ENCODE measurements at places on chromosomes 7 and 10.

GRCh38 chr7:4269086-4269485, 413.0 kb upstream of the FOXK1 start:
- no peak for DNase-seq

DNA sequence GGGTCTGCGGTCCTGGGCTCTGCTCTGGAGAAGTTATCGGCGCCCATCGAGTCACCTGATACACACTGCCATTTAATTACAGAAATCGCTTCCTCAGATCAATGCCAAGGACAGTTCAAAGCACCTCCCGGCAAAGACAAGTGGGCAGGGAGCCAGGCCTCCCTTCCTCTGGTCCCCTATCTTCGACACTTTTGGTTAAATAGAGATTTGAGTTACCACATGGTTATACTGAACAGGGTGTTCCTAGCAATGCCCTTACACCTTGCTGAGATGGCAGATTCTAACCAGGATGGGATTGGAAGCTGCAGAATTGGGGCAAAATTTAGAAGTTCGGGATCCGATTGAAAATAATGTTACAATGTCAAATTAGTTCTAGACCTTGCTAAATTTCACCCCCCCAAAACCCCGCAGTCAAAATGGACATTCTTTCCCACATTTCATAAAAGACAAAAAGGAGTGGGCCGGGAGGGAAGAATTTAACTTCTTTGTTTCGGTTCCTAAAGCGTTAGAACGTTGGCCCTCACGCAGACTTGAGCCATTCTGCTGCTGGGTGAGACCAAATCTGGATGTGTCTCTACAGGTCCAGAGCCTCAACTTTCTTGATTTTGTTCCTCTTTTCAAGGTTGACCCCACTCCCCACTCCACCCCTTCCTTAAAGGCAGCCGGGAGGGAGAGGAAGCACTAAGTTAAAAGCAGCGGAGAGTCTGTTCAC, 2.2 kb upstream of the DLX5 start:
- DNase-seq: no peak

DNA sequence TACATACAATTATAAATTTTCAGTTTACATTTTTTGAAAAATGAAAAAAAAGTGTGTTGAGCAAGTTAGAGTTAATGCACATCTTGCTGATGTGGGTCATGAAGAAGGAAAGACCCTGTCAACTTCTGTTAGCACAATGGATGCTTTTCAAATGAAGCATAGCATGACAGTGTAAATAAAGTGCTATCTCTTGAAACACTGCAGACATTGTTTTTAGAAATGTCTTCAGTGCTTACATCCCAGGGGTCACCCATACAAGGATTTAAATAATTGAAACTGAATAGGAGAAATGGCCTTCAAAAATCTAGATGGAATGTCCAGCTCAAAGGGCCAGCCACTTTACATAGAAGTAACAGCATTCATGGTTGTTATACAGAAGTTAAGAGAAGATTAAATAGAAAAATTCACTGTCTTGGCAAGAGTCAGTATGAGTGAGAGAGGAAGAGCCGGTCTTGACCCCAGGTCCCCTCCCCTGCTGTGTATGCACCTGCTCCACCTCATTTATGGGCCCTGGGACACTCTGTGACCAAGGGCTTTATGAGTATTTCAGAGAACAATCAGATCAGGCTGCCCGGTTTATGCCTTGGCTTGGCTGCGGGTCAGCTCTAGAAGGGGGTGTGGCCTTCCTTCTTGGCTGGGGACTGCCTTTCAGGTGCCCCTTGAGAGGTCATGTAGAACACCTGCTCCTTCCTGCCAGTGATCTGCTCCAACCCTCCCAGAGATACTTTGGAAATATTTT, 237.7 kb upstream of the TMEM72 start:
- peak; percentile 45 for DNase-seq

GRCh38 chr7:158647475-158647792, 57.2 kb downstream of the NCAPG2 start:
- no peak for DNase-seq

DNA sequence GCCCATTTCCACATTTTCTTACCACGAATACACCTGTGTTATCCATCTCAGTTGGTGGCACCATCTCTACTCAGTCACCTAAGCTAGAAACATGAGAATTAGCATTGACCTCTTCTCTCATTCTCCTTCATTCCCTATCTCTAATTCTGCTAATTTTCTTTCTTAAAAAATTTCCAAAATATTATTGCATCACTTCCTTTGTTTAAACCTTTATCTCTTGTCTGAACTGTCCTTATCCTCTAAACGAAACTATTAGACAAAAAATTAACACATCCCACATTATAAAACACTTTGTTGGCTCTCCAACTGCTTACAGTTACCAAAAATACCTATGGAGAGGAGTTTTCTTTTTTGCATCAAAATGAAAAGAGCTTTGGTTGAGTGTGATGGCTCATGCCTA, 18.3 kb downstream of the TAF3 start:
- DNase-seq: no peak

- peak; percentile 41 for DNase-seq
These were observed 146.5 kb downstream of the ARID5B start for GRCh38 chr10:62047960-62048383.

- no peak for DNase-seq
These were observed 2.9 kb downstream of the FGFR2 start for GRCh38 chr10:121595351-121595805.

- no peak for DNase-seq
These were observed 11.5 kb downstream of the CISD1 start for GRCh38 chr10:58280477-58280876.

DNA sequence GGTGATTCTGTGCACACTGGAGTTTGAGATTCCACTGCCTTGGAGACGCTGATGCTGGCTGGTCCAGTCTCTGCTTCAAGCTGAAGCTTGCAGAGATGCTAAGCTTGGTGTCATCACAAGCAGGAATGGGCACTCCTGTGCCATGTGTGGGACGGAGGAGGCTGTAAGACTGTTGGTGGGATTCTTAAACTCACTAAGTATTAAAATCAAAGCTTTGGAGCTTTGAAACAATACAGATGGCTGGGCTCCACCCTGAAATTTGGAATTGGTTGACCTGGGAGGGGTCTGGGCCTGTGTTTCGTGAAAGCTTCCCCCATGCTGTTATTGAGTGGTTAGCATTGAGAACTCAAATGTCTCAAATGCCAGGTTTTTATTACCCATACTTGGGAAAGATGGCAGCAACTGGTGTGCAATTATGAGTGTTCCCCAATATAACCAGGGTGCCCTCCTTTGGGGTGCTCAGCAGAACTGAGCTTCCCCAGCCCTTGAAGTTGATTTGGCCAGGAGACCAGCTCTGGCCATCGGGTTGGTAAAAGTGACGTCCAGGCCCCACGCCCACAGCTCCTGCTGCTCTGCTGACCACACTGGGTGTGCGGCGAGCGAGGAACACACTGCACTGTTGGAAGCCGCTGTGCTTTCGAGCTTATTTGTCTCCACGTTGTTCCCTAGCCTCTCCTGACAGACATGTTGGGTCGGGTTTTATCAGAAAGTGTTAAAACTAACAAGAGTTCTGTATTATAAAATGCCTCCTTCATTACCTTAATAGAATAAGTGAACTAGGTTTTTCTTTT, 377.7 kb downstream of the GLRX3 start:
- DNase-seq: no peak

DNA sequence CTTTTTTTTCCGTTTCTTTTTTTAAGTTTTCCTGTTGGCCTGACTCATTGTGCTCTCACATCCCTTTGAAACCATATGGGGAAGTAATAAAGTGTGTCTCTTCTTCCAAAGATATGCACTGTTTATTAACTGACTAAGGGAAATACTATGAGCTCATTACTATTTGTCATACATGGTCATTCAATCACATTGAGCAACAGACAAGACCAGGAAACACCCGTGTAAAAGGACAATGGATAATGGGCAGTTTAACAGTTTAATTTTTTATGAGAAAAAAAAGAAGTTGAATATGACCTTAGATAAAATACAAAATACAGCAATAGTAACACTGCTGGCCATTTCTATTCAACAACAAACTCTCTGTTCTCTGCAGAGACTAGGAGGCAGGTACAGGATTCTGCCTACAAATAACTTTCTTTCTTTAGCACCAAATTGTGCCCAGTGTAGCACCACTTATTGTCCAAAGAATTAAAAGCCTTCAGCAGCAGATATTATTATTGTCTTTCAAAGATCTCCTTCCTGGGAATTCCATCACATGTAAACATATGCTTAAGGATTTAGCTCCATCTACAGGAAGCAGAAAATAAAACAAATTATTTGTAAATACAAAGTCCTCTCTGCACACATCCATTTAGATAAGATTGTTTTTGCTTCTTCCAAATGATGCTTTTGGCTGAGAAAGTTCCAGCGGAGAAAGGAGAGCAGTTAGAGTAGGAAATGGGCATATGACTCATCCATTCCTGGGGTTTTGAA, 55.0 kb upstream of the AKR1E2 start:
- DNase-seq: no peak

GRCh38 chr7:6148724-6149360, 117.7 kb downstream of the ANKRD61 start:
- no peak for DNase-seq

DNA sequence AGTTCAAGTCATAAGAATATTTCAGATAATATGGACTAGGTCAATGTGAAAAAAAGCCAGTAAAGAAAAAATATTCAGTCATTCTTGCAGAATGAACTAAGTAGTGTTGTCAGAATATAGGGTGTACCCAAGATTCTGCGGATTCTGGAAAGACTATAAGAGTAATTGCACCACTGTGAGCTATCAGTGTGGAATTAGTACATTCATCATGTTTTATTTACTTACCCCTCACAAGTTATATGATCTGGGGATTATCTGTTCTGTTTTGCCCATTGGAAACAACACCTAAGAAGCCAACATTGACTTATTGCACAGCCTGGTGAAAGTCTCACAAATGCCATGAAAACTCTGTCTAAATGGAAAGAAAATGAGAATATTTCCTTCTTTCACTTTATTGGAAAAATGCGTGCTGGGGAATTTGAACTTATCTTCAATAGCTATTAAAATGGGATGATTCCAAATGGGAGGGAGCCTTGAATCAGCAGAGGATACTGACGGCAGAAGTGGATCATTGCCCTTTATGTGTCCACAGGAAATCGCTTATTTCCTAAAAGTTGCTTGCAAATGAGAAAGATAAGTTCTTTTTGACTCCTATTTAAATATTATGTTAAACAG, 563.3 kb upstream of the POM121L12 start:
- no peak for DNase-seq

GRCh38 chr7:88576720-88577119, 182.8 kb upstream of the ZNF804B start:
- DNase-seq: no peak

GRCh38 chr10:108388706-108389105, 1224.2 kb upstream of the SORCS1 start:
- no peak for DNase-seq

DNA sequence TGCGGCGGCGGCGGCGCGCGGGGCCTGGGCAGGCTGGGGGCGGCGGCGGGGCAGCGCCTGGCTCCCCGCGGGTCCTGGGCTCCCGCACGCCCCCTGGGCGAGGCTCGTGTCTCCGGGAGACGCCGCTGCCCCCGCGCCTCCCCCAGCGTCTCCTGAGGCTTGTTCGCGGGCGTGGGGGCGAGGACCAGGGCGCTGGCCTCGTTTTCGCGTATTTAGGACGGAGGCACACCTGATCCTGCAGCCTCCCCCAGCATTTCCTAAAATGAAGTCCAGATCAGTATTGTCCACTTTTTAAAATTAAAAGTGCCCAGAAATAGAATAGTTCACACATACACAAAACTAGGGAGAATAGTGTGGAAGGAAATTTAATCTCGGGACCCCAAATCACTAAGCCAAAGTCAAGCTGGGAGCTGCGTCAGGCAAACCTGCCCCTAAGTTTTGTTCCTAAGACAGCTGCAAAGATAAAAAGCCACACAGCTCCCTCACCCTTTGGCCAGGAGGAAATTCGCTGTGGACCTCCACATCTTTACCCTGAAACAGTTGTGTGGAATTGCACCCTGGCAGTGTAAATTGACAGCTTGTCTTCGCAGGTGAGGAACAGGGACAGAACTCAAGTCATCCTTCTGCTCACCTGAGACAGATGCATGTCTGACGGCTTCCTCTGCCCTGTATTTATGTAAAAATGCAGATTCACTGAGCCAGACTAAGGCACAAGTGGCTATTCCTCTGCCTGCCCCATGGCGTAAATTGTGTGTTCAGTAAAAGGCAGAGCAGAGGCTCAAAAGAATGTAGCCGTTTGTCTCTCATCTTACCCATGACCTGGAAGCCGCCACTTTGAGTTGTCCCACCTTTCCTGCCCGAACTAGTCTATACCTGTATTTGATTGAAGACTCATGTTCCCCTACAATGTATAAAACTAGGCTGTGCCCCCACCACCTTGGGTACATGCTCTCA, 740 bp downstream of the GALNT11 start:
- no peak for DNase-seq

GRCh38 chr10:59803714-59804113, 50.5 kb upstream of the MRLN start:
- DNase-seq: no peak

GRCh38 chr7:1321411-1322239, 89.0 kb downstream of the UNCX start:
- no peak for DNase-seq

- no peak for DNase-seq
These were observed 181.8 kb downstream of the DNAJB6 start for GRCh38 chr7:157518514-157519175.

DNA sequence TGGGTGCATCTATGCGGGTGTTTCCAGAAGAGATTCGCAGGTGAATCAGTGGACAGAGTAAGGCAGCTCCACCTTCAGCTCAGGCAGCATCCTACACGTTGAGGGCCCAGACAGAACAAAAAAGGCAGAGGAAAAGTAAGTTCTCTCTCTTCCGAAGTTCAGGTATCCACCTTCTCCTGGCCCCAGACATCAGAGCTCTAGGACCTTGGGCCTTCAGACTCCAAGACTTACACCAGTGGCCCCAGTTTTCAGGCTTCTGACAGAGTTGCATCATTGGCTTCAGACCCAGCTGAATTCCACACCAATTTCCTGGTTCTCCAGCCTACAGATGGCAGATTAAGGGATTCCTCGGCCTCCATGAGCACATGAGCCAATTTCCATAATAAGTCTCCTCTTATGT, 102.2 kb upstream of the GPR26 start:
- no peak for DNase-seq

GRCh38 chr7:121410829-121411596, 14.9 kb upstream of the FAM3C start:
- no peak for DNase-seq

DNA sequence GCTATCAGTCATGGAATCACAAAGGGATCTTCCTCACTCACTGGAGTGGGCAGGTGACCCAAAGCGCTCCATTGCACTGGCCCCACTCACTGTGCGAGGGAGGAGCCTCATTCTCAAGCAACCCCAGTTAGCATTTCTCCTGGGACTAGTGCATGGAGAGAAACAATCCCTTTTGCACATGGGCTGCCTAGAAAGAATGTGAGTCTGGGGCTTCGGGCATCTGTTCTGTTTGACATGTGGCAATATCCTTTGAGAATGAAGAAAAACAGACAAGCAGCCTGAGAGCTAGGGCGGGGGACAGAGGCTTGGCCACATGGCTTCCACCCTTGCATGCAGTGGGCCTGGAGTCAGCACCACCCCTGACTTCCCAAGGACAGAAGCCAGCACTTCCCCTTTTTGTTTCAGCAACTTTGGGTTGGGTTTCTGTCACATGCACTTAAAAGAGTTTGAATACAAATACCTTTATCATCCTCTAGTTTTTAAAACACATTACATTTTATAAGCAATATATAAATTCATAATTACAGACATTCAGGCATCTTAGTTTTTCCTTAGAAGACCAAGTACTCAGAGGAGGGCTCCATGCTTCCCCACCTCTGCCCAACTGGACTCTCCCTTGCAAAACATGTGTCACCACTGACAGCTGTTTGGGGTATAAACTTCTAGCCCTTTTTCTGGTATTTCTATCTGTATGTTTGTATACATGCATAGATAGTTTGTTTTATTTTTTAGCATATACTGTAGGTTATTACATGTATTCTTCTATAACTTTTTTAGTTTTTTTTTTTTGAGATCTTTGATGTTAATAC, 73.8 kb downstream of the RBM20 start:
- DNase-seq: no peak
